Activated CD8-positive, alpha-beta T cell treated with anti-CD3 and anti-CD28 coated beads, Interleukin-2, amount 10 ng/mL, durations not matched to agents 7 days and 5 days (primary cell): ENCODE measurements at places on chromosomes 7 and 10. TPM values are rescaled to one million over a fixed set of nuclear protein-coding genes. Genes with fewer than 3 reads are reported as not detected.

The ABLIM1 gene
- total RNA-seq: 62.3 TPM

The ASB15 gene
- not detected for total RNA-seq

GRCh38 chr10:283140-283479, 147.9 kb downstream of the ZMYND11 start:
- DNase-seq: no peak

GRCh38 chr10:93434991-93435491, 47.1 kb downstream of the MYOF start:
- no peak for DNase-seq

DNA sequence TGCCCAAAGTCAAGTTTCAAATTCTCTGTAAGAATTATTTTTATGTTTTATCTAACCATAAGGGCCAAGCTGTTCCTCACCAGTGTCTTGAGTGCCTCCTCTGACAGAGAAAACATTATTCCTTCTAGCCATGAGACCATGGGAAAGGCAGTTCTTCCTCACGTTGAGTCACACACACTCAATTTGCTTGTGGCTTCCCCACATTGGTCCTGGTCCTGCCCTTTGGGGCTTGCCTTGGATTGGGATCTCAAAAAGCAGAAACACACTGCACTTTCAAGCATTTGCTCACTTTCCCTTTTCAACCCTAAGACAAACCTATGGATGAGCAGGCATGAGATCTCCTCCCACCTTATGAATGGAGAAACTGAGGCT, 248.3 kb upstream of the IGFBP3 start:
- no peak for DNase-seq

GRCh38 chr7:158567153-158567603, 20.4 kb downstream of the PTPRN2 start:
- DNase-seq: no peak
